CD8-positive, alpha-beta memory T cell (primary cell): ENCODE measurements at places on chromosomes 6 and 20.
A peak's percentile ranks its signal among the peaks of the same experiment; 100 is the strongest.

GRCh38 chr6:88566746-88567534 lies 396.5 kb downstream of the RNGTT start:
- no peak for DNase-seq

GRCh38 chr6:101241442-101241841 lies 152.1 kb upstream of the GRIK2 start:
- DNase-seq, result no peak

- DNase-seq, result no peak
Measured at GRCh38 chr6:65537600-65537999, 169.4 kb downstream of the EYS start.

GRCh38 chr6:21883595-21884328 lies 290.2 kb downstream of the SOX4 start:
- no peak for DNase-seq

GRCh38 chr6:53573299-53573698 lies 28.4 kb upstream of the GCLC start:
- DNase-seq, result no peak

GRCh38 chr6:132065556-132065955 lies 114.4 kb upstream of the CCN2 start:
- DNase-seq, result no peak

DNA sequence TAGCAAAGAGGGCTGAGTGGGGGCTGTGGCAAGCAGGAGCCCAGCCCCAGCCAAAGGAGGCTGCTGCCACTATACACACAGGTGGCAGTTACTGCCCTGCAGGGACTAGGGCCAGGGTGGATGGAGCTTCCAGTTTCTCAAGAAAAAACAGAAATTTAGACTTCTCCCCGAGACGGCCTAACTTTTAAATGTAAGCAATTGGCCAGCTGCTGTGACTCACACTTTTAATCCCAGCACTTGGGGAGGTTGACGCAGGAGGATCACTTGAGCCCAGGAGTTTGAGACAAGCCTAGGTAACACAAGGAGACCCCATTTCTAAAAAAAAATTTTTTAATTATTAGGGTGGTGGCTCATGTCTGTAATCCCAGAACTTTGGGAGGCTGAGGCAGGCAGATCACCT lies 98.2 kb upstream of the NFATC2 start:
- DNase-seq, result no peak

DNA sequence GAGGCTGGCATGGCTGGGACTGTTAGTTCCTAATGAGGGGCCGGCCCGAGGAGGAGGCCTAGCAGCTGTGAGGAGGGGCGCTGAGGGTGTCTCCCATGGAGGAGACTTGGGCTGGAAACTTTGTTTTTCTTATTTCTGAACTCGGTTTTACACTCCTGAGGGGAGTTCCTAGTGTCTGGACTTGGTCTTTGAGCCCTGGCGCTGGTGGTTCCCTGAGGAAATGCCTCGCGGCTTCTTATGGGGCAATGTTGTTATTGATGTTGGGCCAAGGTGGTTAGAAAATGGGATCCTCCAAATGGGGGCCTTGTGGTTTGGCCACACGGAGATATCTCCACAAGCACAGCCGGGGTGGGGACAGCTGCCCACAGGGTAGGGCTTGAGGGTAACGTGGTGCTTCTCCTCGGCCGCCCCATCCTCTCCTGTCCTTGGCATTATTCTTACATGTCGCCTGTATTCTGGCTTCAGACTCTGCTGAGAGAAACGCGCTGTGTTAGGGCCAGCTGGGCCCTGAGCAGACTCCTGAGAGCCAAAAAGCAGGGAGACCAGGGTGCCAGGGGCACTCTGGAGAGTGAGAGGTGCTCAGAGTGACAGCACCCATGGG lies 136.9 kb downstream of the FOXO3 start:
- DNase-seq, result no peak

GRCh38 chr20:45892828-45893500 lies 1.8 kb downstream of the CTSA start:
- peak; percentile 22 for DNase-seq

DNA sequence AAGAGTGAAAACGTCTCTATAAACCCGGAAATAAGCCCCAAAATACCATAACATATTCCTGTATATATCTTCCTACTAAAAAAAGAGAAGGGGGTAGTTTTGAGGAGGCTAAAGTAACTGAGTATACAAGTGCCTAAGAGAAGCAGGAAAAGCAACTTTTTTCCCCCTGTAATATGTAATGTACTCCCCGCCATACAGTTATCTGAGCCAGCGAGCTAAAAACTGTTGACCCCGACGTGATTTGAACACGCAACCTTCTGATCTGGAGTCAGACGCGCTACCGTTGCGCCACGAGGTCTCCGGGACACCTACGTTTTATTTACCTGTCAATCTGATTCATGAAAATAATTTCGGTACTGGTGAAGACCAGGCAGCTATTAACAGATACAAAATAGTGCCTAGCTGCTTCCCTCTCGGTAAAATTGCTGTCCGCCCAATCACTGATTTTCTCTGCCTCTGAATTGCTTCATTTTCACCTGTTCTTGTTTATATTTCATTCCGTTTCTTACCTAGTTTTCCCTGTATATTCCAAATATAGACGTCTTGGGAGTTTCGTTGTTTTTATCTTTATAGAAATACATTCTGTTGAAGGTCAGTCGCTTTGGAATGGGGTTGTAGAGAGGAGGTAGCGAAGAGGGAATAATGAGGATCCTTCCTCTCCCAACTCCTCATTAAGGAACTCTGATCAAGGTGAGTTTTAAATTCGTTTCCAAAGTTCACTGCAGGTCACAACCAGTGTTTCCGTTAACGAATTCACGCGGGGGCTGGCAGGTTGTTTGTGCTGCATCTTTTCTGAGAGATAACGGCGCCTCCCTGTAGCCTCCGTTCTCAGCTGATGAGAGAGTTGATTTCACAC lies 33.6 kb upstream of the BTN3A2 start:
- DNase-seq, result no peak

- DNase-seq, result no peak
Measured at GRCh38 chr6:146047371-146047770, 18.5 kb downstream of the GRM1 start.

DNA sequence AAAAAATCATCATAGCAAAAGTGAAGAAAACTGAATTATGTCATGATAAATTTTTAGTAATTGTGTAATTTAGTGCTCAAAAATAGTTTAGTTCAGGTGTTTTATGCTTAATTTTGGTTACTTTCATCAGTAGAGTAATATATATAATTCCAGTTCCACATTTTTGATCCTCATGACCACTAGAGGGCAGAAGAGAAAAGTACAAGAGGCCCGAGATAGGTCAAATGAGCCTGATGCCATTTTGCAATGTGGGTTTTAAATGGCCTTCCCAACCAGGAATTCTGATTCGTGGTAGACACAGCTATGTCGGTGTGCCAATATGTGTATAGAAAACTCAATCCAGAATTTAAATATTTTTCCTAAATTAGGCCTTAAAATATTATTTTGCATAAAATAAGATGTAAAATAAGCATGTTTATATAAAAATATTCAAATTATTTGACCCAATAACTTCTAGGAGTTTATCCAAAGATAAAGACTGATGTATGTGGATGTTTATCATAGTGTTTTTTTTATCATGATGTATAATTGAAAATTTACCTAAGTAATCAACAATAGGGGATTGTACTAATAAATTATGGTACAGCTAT lies 159.7 kb upstream of the RPS6KA2 start:
- DNase-seq, result peak; percentile 43

- DNase-seq, result no peak
Measured at GRCh38 chr6:18436341-18436740, 49.2 kb downstream of the RNF144B start.

DNA sequence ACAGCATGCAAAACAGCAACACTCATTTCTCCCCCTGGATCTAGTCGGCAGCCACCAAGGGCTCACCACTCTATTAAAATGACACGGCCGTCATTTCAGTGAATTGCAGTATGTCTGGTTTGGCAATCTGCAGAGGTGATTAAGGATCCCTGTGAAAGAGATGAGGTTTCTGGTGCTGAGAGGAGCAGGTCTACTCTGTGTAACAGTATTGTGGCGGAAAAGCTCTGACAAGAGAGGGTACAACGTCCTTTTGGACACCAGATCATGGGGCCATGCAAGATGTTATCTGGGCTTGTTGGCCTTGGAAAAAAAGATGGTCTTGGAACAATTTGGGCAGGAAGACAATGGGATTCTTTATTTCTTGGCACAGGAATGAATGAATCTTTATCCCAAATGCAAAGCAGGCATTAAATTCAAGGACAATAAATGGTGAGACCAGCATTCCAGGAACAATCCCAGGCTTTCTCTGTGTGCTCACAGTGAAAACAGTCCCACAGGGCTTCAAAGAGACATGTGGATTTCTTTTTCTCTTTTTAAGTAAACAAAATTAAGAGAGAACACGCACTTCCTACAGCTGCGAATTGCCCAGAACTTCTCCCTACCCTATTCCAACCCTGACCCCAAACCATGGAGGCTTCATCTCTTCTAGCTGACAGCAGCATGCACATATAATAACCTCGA lies 33.7 kb upstream of the ADGRF1 start:
- DNase-seq, result no peak

GRCh38 chr6:11750682-11751081 lies 27.9 kb downstream of the ADTRP start:
- no peak for DNase-seq

DNA sequence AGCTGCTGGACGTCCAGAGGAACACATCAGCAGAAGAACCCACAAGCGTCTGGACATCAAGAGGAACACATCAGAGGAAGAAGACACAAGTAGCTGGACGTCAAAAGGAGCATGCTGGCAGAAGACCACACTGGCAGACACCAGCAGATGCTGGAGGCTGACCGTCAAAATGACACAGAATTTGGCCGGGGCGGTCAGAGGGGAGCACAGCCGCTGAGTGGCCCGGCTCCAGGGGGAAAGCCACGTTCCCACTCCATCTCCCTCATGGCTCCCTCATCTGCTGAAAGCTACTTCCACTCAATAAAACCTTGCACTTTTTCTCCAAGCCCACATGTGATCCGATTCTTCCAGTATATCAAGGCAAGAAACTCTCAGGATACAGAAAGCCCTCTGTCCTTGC lies 283.6 kb downstream of the PTPRT start:
- DNase-seq, result no peak

DNA sequence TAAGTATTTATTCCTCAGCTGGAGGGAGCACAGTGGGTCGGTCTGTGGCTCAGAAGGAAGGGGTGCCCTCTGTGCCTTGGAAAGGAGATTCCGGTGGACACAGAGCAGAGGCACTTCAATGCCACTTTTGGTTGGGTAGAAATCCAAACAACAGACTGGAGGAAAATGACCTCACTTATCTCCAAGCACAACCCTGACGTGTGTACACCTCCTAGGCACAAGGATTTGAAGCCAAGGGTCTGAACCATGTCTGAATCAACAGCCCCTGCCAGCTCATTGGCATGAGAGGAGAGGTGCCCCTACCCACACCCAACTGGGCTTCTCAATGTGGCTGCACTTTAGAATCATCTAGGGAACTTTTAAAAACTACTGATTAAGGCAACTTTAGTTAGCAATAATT lies 13.4 kb downstream of the CD24 start:
- DNase-seq, result no peak

DNA sequence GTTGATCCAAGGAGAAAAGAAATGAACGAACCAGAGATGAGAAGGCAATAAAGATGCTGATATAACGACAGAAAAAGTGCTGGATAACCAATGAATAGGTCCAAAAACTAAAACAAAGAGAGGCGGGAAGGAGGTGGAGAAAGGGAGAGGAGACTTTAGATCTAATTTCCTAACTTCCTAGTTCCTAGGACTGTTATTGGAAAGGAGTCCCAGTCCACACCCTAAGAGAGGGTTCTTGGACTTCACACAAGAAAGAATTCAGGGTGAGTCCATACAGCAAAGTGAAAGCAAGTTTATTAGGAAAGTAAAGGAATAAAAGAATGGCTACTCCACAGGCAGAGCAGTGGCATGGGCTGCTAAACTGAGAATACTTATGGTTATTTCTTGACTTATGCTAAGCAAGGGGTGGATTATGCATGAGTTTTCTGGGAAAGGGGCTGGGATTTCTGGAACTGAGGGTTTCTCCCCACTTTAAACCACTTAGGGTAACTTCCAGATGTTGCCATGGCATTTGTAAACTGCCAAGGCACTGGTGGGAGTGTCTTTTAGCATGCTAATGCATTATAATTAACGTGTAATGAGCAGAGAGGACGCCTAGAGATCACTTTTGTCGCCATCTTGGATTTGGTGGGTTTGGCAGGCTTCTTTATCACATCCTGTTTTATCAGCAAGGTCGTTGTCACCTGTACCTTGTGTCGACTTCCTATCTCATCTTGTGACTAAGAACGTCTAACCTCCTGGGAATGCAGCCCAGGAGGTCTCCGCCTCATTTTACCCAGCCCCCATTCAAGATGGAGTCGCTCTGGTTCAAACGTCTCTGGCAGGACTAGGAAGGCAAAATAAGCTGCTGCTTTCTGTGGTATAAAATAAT lies 60.9 kb upstream of the RBM24 start:
- no peak for DNase-seq

- DNase-seq, result no peak
Measured at GRCh38 chr6:126539022-126539421, 199.1 kb downstream of the CENPW start.

GRCh38 chr6:15929685-15930084 lies 199.2 kb upstream of the MYLIP start:
- no peak for DNase-seq

- no peak for DNase-seq
Measured at GRCh38 chr6:130158056-130158455, 64.7 kb downstream of the SAMD3 start.

- DNase-seq, result no peak
Measured at GRCh38 chr20:20207291-20207690, 155.0 kb downstream of the CFAP61 start.

DNA sequence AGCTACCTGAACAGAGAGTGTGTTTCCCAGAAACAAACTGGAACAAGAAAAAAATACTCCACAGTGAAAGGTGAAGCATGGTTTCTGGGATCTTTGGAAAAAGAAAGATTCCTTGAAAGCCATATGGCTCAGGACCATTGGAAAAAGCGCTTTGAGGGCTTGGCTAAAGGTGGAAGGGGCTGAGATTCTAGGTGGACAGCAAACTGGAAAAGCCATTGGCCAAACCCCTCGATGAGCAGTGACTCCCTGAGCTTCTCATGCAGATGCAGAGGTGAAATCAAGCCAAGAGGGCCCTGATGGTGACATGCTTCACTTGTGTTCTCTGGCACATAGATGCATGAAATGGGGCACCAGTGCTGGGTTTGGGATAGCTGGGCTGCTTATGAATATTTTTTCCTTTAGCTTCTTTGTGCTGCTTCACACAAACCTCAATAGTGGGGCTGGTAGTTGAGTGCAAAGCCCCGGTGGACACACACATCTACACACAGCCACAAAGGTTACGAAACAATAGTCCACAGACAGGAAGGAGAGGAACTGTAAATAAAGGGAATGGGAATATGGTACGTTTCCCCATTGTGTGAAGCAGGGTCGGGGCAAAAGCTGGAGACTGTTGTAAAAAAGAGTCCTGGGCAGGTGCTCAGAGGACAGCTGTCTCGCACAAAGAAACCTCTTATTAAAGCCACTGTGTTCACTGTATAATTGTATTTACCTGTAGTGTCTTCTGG lies 117.8 kb downstream of the FOXA2 start:
- no peak for DNase-seq

GRCh38 chr6:81981812-81982211 lies 229.3 kb upstream of the TENT5A start:
- DNase-seq, result no peak
